ENCODE measurements at places on chromosomes 2 and 18. TPM values are rescaled to one million over a fixed set of nuclear protein-coding genes. Genes with fewer than 3 reads are reported as not detected.
A peak's percentile ranks its signal among the peaks of the same experiment; 100 is the strongest.

Gene IL1RN
- 3.0 TPM for total RNA-seq

GRCh38 chr2:3432067-3432466, 52.6 kb downstream of the TRAPPC12 start:
- no peak for DNase-seq

- no peak for DNase-seq
Observed at GRCh38 chr2:37376421-37377186, 32.2 kb downstream of the QPCT start.

Gene BUB1
- 0.57 TPM for total RNA-seq

DNA sequence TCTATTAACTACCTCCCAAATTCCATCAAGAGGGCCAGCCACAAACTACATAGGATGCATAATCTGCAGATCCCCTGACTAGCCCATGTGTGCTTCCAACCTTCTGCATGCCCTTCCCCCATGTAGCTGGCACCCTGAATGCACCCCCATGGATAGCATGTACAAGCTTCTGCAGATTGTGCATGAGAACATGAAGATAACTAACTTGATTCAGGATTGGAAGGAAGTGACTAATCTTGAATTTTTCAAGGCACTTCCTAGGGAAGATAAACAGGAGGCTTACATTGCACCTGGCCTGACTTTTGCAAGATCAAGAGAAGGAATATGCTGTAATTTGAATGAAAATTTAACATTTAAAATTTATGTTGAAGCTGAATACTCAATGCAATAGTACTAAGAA, 66.7 kb downstream of the CDC42EP3 start:
- no peak for DNase-seq

- DNase-seq = no peak
Observed at GRCh38 chr2:60413814-60414168, 139.7 kb downstream of the BCL11A start.

- DNase-seq = peak; percentile 92
Observed at GRCh38 chr2:240374085-240374907, 61.2 kb upstream of the GPC1 start.

- DNase-seq = no peak
Observed at GRCh38 chr2:225013425-225014365, 28.6 kb downstream of the DOCK10 start.

Gene CD302
- total RNA-seq = 65.2 TPM

GRCh38 chr2:111715987-111716904, 167.7 kb downstream of the ANAPC1 start:
- no peak for DNase-seq

DNA sequence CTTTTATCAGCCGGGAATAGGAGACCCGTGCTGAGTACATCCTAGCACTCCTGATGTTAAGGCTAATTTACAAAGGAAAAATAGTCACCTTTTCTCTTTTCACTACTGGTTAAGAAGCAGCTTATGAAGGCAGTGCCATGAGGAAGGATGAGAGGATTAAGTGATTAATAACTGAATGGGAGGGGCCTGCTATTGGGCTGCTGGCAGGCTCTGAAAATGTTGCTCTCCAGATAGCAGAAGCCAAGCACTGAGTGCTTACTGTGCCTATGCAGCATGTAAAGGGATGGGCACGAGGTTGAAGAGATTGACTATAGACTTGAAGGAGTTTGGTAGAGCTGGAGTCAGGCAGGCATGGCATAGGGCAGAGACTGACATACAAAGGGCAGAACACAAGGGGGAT, 282.4 kb upstream of the THSD7B start:
- no peak for DNase-seq

- DNase-seq = peak; percentile 89
Observed at GRCh38 chr2:43059183-43059897, 167.1 kb downstream of the ZFP36L2 start.

Gene CFAP65
- total RNA-seq = not detected

Gene GKN1
- total RNA-seq = not detected

Gene DTNB
- 11.6 TPM for total RNA-seq

DNA sequence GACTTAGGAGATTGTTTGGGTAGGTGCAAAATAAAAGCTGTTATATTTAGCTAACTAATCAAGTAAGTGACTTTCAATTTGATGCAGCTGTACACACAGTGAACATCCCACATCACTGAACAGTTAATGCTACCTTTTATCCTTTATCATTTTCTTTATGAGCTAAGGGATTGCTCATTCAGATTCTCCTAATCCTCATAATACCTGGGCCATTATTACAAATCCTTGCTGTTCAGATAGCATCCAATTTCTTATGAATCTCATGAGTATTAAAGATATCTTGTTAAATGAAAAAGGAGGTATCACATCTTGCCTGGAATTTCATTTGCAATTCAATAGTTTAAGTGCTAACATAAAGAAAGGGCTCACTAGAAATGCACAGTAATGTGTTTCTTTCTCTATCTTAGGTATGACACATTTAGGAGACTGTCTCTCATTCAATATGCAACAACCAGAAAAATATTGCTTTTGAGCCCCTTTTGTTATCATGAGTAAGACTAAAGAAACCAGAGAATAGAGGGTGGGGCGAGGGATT, 918.5 kb downstream of the CBLN2 start:
- no peak for DNase-seq

Gene ACVR2A
- total RNA-seq = 19.3 TPM
